ENCODE measurements at places on chromosomes 2 and 18.

- no peak for DNase-seq
These were observed 5.2 kb upstream of the KCNK3 start for GRCh38 chr2:26687328-26687727.

GRCh38 chr2:234309431-234309830 lies 187.4 kb downstream of the ARL4C start:
- no peak for DNase-seq

- DNase-seq = no peak
These were observed 70.3 kb downstream of the WDR7 start for GRCh38 chr18:56721491-56721890.

- no peak for DNase-seq
These were observed 25.9 kb downstream of the HS6ST1 start for GRCh38 chr2:128292599-128293425.

DNA sequence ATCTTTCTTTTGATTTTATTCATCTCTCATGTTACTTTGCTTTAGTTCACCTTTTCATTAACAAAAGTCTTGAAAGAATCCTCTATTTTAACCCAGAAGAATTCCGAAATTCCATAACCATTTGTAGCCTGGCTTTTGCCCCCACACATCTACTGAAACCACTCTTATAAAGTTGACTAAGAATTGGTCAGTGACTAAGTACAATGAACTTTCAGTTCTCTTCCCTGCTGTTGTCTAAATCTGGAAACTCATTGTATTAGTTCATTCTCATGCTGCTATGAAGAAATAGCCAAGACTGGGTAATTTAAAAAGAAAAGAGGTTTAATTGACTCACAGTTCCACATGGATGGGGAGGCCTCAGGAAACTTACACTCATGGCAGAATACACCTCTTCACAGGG lies 49.9 kb upstream of the PNPT1 start:
- no peak for DNase-seq

DNA sequence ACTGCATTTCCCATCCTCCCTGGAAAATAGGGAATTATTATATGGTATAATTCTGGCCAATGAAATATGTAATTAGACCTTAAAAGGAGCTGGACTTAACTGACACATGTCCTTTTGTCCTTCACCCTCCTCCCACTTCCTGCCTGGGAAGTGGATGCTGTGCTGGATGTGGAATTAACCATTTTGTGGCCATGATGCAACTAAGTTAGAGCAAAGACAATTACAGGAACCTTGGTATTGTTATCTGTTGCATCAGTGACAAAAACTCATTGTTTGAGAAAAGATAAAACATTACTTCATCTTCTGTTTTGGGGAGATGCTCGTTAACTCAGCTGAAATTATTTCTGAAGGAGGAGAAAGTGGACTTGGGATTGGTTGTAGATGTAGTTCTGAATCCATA lies 227.7 kb upstream of the BOD1L2 start:
- no peak for DNase-seq

- no peak for DNase-seq
These were observed 73.1 kb downstream of the RTP5 start for GRCh38 chr2:241942416-241943208.

DNA sequence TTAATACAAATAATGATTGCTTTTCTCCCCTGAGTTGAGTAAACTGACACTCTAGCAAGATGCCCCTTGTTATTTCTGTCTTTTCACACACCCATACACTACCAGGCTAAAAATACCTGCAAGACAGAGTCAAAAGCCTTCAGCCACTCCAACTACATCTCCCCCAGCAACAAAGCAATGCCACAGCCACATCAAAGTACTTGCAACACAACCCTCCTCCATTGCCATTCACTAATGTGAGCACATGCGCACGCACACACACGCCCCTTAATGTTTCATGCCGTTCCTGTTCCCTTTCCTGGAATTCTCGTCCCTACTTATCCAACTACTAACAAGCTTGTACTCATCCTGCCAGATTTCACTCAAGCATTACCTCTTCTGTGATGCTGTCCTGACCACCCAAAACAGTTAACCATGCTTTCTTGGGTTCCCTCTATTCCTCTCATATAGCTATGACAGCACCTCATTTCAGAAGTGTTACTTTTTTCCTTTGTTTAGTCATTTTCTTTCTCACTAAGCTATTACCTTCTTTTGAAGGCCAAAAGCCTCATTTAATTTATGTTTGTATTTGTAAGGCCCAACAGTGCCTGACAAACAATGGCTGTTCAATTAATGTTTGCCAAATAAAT lies 29.6 kb downstream of the SLC25A12 start:
- DNase-seq = no peak

DNA sequence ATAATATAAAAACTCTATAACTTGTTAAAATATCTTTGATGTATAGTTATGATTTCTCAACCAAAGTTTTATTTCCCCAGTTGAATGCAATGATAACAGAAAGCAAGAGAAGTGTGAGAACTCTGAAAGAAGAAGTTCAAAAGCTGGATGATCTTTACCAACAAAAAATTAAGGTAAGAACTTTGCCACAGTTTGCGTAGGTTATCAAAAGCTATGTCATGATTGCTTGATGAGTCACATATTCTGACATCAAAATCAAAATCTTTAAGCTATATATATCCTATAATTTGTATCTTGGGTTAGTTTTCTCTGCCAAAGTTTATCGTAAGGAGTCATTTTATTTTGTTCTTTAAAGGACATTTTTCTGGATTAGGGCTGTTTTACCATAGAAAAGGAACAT lies 35.0 kb downstream of the NDC80 start:
- no peak for DNase-seq

GRCh38 chr2:183950673-183951072 lies 647.7 kb upstream of the ZNF804A start:
- DNase-seq = no peak

GRCh38 chr2:10765914-10766313 lies 44.5 kb downstream of the ATP6V1C2 start:
- DNase-seq = no peak

DNA sequence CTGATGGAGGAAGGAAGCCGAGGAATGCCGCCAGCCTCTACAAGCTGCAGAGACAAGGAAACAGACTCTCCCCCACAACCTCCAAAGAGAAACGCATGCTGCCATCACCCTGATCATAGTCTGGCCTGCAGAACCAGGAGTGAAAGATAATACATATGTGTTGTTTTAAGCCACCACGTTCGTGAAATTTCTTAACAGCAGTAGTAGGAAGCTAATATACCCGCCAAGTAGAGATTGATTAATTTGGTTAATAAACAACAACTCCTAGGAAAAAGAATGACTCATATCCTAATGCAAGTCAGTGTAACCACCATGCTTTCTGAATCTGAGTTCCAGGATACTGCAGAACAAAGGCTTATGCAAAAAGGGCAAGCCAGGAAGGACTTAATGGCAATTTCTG lies 36.6 kb downstream of the LONRF2 start:
- no peak for DNase-seq

DNA sequence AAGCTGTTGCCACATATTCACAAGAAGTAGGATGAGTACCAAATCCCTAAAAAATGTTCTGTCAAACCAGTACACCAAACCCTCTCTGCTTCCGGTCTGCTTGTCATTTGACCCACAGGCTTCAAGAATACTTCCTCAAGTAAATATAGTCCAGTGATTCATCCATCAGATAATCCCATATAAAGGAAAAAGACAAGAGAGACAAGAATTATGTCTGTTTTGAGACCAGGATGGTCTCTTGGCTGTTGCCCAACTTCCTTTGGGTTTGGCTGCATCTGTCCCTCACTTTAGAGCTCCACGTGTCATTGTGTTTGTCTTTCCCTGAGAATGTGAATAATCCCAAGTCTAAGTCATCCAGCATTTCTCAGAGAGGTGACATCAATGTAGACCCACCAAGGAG lies 91.5 kb upstream of the NRP2 start:
- DNase-seq = no peak

DNA sequence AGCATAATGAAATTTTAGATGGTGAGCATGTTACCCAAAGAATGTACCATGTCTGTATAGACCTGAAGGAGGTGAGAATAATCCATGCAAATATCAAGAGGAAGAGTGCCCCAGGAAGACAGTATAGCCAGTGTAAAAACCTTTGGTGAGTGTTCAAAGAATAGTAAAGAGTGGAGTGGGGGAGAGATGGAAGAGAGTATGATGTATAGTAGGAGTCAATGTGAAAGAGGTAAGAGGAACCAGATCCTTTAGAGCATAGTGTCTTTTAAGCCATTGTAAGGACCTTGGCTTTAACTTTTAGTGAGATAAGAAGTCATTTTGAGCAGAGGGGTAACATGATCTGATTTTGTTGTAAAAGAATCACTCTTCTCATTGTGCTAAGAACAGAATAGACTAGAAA lies 1052.3 kb upstream of the ZEB2 start:
- DNase-seq = no peak

DNA sequence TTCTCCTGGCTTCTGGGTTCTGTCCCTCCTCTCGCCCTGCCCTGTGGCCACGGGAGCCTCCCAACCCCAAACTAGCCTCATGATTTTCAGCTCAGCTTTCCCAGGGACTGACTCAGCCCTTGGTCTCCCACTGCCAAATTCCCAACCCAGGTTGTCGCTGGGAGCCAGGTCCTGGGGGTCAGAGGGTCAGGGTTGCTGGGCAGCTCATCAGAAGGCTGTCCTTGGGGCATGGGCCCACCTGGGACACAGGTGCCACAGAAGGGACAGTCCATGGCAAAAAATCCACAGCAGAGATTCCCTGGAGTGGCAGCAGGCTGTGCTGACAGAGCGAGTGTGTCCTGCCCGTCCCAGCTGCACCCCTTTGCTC lies 180.4 kb downstream of the TWIST2 start:
- no peak for DNase-seq

DNA sequence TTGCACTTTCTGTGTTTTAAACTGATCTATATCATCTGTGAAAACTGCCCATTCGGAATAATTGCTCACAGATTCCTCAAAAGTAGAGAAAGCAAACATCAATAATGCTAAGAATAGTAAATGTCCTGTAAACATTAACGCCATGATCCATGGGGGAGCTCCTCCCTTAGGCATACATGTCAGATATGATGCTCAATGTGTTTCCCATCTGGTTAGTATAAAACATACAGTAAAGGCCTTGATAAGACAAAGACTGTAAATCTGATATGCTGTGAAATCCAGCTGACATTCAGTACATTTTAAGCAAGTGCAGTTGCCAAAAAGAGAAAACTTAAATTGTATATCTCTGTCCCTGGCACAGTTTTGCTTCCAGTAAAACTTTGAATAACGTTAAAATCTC lies 2.1 kb downstream of the DSEL start:
- no peak for DNase-seq

- no peak for DNase-seq
These were observed 30.1 kb downstream of the GREB1L start for GRCh38 chr18:21272016-21272579.

DNA sequence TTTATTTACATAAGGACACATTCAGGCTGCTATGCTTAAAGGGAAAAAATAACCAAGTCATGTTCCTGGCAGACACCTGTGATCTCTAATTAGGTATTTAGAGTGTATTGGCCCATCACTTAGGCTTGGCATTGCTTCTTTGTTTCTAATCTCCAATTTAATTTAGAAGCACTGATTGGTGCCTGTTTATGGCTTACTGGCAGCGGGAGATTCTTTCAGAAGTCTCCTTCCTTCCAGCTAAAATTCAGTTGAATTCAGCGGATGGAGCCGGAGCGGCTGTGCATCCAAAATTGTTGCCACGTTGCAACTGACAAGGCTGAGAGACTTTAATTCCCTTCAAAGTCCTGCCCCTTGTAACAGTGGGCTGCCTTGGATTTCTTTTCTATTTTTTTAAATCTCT lies 66.5 kb downstream of the VWA3B start:
- no peak for DNase-seq

GRCh38 chr2:226011716-226012450 lies 612.4 kb downstream of the NYAP2 start:
- DNase-seq = no peak

DNA sequence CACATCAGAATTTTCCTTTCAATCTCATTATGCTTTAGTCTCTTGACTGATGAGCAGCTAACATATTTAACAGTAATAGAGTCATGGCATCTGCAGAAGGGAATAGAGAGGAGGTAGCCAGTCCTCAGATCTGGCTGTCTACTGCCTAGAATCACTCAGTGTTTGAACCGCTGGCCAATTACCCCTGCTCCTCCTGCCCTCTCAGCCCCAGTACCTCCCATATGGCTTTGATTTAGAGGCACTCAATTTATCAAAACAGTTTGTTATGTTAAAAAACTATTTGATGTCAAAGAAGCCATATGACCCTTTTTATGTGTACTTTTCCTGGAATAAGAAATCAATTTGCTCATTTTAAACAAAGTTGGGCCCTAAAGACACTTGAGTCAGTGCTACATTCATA lies 355.2 kb downstream of the CMPK2 start:
- no peak for DNase-seq

DNA sequence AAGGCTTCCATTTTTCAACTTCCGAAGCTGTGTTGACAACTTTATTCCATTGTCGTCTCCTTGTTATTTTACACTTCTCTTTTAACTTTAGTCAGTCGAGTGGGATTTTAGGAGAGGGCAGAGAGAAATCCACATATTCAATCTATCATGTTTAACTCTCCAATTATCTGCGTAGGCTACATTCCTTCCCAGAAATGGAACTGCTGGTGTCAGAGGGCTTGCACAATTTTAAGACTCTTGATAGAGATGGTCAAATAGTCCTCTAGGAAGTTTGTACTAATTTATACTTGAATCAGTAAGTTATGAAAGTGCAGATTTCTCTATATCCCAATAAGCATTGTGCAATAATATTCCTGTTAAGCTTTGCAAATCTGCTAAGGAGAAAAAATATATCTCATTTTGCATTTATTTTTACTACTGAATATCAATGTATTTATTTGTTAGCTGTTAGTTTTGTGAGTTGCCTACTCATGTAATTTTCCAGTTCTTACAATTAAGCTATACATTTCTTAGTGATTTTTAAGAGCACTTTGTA lies 95.6 kb downstream of the CYP26B1 start:
- DNase-seq = no peak

- no peak for DNase-seq
These were observed 372.6 kb downstream of the RPRM start for GRCh38 chr2:153105829-153106578.

DNA sequence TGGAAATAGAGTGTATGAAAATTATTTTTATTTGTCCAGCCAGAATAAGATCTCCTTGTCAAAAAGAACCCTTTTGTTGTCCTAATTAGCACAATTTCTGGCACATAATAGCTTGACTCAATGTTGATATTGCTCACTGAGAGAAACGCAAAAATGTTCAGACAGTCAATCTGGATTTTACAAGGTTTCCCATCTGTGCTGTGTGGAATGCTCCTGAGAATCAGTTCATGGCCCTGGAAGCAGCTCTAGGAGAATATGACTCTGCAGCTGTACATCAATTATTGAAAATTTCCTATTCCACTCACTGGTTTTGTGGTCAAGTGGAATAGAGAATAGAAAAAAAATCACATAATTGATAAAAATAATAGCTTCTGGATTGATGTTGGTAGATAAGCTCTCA lies 1582.9 kb upstream of the NXPH2 start:
- DNase-seq = no peak

GRCh38 chr2:121039679-121040078 lies 245.3 kb downstream of the TFCP2L1 start:
- DNase-seq = no peak

DNA sequence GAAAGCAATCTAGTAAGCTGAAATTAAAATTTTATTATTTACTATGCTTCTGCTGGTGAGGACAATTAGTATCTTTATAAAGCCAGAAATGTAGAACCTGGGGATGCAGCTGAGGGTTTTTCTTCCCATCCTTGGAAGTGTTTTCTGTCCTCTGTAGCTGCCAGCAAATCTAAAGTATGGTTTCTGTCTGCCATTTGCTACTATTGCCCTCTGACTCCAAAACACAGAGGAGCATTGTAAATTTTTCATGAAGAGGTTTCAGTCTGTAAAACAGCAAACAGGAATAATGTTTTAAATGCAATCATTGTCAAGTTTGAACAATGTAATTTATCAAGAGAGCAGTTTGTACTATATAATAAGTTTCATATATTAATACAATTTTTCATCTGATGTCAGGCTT lies 258.8 kb downstream of the ZNF407 start:
- DNase-seq = no peak
